ENCODE measurements at places on chromosomes 4 and X.
A peak's percentile ranks its signal among the peaks of the same experiment; 100 is the strongest.

GRCh38 chr4:147760695-147761094, 28.8 kb downstream of the ARHGAP10 start:
- DNase-seq, result no peak

- DNase-seq, result no peak
Observed at GRCh38 chr4:61336916-61337315, 136.8 kb downstream of the ADGRL3 start.

- no peak for DNase-seq
Observed at GRCh38 chr4:113407409-113407808, 354.1 kb downstream of the CAMK2D start.

- no peak for DNase-seq
Observed at GRCh38 chr4:71210823-71211222, 128.0 kb upstream of the SLC4A4 start.

DNA sequence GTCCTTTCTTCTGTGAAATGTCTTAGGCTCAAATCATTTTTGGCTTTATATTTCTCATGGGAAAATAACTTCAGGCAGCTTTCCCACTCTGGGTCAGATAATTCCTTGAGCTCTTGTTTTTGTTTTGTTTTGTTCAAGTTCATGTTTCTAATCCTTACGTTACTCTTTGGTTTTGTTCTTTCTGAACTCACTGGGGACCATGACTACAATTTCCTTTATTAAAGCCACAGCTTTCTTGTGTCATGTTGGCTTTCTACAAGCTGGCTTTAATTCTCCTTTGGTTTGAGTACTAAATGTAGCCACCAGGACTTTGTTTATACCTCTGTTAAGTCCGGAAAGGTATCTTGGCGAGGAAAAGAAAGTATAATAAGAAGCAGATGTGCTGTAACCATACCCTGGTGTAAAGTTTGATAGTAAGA, 30.8 kb upstream of the ANXA3 start:
- no peak for DNase-seq

DNA sequence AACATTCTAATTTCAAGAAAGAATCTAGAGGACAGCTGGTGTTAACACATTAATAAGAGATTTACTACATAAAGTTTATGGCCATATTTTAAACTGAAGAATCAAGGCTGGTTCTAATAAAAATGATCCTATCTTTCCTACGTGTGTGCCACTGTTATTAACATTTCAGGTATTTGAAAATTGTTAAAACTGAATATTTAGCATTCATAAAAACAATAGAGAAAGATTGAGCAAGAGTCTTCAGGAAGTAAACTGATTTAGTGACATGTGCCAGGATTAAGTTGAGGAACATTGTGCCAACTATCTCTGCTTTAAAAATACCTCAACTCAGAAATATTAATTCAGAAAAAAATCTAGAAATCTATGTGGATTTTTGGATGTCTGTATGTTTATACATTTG, 810.1 kb downstream of the FAT4 start:
- no peak for DNase-seq

- DNase-seq, result no peak
Observed at GRCh38 chrX:130994671-130995070, 63.5 kb upstream of the ARHGAP36 start.

- no peak for DNase-seq
Observed at GRCh38 chrX:42944381-42944998, 166.5 kb upstream of the PPP1R2C start.

- DNase-seq, result no peak
Observed at GRCh38 chrX:44937606-44938005, 64.6 kb downstream of the KDM6A start.

DNA sequence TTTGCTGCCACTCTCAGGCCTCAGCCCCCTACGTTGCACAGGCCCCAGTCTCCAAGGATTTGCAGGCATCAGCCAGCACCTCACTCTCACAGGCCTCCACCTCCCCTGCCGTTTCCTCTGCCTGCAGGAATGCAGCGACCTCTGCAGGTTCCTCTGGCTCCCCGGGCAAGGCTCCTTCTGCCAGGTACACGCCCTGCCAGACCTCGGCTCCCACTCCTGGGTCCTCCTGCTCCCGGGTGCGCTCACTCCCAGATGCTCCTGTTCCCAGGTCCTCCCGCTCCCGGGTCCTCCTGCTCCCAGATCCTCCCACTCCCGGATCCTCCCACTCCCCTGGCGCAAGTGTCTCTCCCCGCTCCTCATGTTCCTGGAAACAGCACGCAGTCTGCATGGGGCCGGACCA, 144.4 kb upstream of the RADX start:
- no peak for DNase-seq

- no peak for DNase-seq
Observed at GRCh38 chr4:8126523-8126922, 32.1 kb downstream of the ABLIM2 start.

DNA sequence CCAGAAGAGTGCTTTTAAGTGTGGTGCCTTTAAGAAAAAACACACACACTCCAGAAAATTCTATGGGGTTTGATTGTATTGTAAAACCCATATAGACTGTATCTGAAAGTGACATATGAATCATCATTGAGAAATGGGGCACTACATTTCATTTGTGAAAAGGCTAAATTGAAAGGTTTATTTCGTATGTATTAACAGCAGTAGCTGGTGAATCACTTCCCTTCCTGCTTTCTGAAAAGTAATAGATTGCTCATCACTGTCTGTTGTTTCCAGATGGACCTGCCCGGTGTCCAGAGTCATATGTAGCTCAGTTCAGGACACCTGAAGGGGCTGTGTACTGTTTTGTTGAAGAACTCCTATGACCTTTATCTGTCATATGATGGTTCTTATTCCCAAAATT, 28.1 kb upstream of the HPRT1 start:
- no peak for DNase-seq

DNA sequence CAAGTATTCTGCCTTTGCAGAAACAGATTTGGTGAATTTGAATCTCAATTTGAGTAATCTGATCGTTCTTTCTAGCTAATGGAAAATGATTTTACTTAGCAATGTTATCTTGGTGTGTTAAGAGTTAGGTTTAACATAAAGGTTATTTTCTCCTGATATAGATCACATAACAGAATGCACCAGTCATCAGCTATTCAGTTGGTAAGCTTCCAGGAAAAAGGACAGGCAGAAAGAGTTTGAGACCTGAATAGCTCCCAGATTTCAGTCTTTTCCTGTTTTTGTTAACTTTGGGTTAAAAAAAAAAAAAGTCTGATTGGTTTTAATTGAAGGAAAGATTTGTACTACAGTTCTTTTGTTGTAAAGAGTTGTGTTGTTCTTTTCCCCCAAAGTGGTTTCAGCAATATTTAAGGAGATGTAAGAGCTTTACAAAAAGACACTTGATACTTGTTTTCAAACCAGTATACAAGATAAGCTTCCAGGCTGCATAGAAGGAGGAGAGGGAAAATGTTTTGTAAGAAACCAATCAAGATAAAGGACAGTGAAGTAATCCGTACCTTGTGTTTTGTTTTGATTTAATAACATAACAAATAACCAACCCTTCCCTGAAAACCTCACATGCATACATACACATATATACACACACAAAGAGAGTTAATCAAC, 15.3 kb downstream of the PLP1 start:
- no peak for DNase-seq

DNA sequence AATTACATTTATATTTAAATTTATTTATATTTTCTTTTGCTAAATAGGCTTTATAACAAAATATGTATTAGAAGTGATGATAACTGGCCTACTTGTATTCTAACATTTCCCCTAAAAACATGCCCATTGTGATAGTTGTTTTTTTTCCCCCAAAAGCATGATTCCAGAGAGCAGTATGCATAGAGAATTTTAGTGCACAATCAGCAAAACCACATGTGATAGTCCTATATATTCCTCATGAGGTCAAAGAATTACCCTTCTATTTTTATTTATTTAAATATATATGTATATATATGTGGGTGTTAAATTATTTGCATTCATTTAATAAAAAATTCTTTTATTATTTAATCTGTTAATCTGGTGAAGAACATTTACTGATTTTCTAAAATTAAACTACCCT, 78.2 kb upstream of the TLL1 start:
- no peak for DNase-seq

- no peak for DNase-seq
Observed at GRCh38 chrX:71095981-71096759, 519 bp downstream of the FOXO4 start.

DNA sequence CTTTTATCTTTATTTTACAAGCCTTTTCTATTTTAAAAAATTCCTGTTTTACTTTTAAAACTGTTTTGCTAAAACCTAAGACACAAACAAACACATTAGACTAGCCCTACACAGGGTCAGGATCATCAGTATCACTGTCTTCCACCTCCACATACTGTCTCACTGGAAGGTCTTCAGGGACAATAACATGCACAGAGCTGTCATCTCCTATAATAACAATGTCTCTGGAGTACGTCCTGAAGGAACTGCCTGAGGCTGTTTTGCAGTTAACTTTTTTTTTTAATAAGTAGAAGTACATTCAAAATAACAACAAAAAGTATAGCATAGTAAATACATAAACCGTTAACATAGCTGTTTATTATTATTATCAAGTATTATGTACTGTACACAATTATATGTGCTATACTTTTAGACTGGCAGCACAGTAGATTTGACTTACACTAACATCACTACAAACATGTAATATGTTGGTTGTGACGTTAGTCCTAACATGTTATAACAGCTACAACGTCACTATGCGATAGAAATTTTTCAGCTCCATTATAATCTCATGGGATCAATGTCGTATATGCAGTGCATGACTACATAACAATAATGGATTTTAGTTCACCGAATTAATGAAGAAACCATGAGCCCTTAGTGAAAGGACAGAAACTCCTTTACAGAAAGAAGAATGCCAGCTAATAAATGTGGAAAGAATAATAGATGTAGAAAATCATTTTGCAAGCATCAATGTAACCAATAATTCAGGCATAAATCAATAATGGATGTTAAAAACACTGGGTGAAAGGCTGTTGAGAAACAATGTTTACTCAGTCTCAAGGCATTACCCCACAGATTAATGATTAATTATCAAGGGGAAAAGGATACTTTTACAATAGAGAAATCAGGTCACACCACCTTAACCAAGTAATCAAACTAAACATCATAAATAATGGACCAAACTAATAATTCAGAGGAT, 49.2 kb downstream of the FBXW7 start:
- no peak for DNase-seq

GRCh38 chrX:20438871-20439526, 172.3 kb upstream of the RPS6KA3 start:
- DNase-seq, result no peak

GRCh38 chr4:145177906-145178538, 2.4 kb downstream of the OTUD4 start:
- DNase-seq, result no peak

DNA sequence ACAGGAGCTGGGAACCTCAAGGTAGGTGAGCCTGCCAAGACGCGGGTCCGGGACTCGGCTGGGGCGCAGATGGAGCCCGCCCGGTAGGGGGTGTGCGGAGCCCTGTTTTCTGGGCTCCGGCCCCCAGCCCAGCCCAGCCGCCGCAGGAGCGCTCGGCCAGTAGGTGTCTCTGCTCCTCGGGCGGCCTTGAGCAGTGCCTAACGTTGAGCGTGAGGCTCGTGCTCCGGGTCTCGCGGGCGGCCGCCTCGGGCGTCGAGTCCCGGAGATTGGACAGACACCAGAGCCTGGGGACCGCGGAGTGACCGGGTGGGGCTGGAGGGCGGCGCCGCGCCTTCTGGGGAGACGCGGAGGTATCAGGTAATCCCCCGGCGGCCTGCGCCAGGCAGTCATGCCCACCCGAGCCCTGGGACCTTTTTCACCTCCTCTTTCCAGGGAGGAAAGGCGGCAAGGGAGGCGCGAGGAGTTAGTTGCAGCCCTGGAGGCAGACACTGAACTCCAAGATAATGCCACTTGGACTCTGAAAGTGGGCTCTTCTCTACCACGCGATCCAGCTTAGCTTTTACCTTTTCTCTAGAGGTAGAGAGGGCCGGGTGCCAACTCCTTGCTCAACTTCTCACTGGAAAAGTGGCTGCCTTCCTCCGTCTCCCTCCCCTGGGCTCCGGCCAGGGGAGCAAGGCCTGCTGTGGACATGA, 14.5 kb upstream of the FGG start:
- no peak for DNase-seq

DNA sequence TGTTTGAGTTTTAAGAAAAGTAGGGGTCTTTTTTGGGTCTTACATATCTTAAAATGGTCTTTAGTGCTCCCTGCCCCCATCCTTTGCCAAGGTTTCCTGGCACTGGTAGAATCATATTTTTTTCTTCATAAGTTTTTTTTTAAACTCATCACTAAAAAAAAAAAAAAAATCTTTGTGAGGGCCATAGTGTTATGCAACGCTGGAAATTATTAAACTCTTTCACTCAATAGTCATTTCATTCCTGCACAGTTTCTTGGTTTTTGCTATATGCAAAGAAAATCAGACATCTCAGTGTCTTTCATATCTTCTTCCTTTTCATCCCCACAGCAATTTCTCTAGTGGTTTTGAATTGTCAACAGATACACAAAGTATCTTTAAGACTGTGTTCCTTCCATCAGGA, 95.6 kb downstream of the TMA16 start:
- no peak for DNase-seq

DNA sequence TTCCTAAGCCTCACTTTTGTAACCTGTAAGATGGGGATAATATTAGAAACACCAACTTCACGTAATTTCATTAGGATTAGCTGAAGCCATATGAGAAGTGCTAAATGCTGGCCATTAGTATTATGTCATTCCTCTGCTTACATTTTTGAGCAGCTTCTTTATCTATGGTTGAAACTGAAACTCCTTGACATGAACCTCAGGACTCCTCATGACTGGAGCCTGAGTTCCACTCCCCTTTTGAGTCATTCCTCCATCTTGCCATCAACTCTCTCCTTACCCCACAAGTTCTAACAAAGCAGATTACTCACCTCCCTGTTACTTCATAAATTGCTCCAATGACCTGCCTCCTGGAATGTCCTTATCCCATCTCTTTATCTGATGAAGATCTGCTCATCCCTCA, 123.2 kb upstream of the KCNIP4 start:
- no peak for DNase-seq

DNA sequence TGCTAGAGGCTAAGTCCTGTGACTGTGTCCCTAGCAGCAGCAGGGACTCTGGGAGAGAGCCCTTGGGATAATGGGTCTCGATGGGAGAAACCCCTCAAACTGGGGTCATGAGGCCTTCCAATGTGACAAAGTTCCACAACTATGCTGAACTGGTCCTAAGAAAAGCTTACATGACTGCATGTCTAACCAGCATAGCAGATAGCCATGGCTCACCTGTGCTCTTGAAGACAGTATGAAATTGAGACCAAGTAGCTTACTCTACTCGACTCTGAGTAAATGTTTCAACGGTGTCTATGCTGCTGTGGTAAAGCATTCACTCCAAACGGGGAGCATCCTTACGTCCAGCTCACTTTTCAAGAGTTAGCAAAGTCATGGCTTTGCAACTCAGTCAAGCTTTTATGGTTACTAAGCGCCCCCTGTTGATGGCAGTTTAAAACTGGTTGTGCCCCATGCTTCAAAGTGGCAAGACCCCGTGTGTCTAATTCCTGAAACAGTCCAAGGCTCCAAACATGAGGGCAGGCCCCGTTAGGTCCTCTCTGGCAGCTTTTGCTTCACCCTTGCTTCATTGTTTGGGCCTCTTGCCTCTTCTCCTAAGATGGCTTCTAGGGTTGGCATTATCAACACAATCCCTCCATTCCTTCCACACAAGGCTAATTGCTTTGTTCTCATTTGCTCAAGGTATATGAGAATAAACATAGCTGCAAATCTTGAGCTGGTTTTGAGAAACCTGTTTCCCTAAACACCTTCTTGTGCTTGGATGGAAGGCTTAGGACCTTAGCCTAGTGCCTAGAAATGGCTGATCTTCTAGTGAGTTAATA, 46.6 kb downstream of the CCNG2 start:
- peak; percentile 48 for DNase-seq

GRCh38 chr4:67697860-67698687, 2.9 kb downstream of the UBA6 start:
- no peak for DNase-seq

All from stimulated activated CD8-positive, alpha-beta memory T cell treated with anti-CD3 and anti-CD28 coated beads, Interleukin-7, amount 100 ng/mL, for 1 hour (primary cell).